ENCODE measurements at places on chromosomes 5 and 9.

DNA sequence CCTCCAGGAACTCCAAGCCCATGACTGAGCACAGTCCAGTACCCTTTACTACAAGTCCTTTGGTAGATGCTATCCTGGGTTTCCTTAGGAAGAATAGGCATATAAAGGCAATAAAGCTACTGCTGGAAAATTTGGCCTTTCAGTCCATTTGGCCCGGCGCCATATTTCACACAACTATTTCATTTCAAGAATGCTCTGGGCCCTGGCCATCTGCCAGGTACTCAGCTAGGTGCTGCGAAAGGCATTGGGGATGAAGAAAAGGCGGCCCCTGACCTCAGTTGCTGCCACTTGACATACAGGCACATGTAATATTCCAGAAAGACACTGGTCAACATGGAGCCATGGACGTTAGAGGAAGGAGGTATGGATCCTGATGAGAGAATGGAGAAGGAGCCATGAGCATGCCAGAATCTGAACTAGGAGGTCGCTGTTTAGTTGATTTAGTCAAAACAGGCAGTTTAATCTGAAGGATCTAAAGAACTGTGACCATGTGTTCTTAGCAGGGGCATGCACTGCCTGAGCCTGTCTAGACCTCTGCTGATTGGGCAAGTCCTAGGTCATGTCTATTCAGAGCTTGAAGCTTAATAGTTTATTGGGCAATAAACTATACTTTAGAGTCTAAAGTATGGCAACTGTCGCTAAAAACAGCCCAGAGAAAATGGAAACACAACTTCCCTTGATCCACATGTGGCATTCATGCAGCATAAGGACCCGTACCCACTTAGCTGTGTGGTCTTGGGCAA is 149.3 kb downstream of the MELK start:
- DNase-seq, result no peak

DNA sequence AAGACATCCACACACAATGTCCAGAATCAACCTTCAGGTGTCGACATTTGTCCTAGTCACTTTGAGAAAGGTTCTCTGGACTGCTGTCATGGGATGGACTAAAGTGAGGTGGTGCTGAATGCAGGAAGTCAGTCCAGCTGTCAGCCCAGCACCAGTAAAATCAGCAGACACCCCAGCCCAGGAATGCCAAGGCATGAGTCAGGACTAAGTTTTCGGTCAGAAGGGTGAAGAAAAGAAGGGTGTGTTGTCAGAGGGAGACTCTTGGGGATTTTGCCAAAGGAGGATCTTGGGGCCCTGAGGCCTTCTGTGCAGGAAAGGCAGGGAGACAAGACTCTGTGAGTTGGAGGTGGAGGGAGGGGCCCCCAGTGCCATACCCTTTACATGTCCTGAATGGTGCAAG is 69.0 kb upstream of the XPA start:
- DNase-seq, result no peak

DNA sequence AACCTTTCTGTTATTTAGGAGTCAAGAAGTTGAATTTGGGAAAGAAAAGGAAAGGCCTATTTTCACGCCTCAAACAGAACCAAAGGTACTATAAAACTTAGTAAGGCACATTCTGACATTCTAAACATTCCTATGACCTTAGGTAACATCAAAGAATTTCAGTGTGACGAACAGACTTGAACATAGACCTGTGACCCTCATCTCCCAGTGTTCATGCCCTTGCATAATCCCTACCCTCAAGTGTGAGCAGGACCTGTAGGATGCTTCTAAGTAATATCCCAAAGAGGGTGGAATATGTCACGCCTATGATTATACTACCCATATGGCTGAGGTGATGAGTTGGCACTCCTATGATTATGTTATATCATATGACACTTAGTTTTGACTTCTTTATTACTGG is 540.9 kb downstream of the KIF4B start:
- no peak for DNase-seq

- DNase-seq, result no peak
Measured at GRCh38 chr5:136055612-136056309, 27.0 kb downstream of the TGFBI start.

DNA sequence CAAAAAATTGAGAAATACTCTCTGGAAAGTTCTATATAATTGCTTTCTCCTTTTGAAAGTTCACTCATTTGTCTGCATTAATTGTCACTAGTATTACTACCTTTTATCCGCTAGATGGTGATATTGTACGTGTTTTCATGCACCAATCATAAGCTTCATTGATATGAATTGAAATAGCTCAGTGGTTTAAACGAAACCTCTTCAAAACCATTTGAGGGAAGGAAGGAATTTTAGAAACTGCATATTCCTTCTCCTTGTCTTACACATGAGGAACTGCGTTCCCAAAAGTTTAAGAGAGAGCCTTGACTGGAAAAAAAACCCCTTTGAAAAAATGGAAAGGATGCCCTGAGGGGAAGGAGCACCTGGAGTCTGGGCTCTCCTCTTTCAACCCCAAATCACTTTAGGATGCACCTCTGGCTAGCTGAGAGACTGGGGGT is 98.6 kb downstream of the YTHDC2 start:
- no peak for DNase-seq

DNA sequence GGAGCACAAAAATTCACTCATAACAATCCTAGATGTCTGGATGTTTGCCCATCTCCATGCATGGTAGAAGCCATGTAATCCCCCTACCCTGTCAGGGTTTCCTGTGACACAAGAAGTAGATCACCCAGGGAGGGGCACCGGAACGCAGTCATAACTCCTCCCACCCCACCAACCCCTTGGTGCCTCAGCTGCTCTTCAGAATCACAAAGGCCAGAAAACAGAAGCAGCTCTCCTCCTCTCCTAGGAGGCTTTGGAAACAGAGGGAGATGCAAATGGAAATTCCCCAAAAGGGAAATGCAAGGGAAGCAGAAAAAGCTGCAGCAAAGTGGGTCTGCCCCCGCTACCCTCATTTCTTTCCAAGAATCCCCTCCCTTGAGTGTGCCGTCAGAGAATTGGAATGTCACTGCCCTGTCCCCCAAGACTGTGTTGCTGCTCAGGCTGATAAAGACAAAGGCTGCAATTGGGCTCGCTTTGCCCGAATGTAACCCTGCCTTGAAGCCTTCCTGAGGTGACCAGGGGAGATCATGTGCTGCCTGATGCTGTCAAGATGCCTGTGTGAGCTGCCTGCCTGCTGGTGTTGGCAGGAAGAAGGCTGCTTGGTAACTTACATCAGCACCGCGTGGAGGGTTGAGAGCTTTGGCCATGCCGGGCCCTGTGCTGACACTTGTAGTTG is 65.5 kb upstream of the ABCA1 start:
- DNase-seq, result no peak
